EL (cell line): ENCODE measurements at places on chromosomes 6 and 20.

DNA sequence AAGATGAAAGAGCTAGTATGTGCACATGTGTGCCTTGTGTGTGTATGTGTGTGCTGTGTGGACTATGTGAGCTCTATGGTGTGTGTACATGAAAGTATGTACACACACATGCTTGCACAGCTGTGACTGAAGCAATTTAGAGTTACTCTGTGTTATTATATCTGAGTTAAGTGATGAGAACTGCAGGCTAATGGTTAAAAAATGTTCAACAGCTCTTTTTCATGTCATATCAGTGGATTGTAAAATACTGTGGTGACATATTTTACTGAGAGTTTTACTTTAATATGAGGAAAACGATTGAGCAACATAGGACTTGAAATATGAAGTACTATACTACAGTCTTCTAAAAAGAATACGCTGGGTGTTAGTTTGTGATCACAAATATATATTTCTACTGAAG is 195.7 kb upstream of the KCNK16 start:
- DNase-seq = no peak

- no peak for DNase-seq
These were observed 7.2 kb upstream of the PCIF1 start for GRCh38 chr20:45927071-45927878.

GRCh38 chr20:62590309-62591121 is 51.8 kb upstream of the SLCO4A1 start:
- DNase-seq = peak; percentile 86

DNA sequence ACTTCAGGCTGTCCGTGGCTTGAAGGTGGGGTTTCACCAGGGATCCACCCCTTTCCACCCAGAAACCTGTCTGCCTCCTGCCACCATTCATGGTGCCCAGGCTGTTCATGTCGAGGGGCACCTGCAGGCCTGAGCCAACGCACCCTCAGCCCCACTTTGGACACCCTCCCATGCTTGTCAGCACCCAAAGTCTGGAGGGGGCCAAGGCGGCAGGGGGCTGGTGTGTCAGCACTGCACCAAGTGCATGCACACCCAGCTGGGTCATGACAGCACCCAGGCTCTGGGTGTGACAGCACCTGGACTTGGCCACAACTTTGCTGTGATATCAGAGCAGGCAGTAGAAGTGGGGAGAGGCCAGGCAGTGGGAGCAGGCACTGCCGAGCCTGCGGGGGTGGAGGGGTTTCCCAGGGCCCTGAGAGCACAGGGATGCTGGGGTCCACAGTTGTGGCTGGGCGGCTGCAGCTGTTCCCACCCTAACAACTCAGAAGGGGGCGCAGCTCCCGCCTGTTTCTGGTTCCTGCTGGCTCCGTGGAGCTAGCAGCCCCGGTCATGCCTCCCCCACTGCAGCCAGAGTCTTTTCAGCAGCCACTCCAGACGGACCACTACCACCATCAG is 33.3 kb upstream of the GRM4 start:
- DNase-seq = no peak

- DNase-seq = peak; percentile 14
These were observed 207.0 kb downstream of the ANKRD60 start for GRCh38 chr20:58021481-58021880.

GRCh38 chr6:9783567-9783966 is 631.3 kb downstream of the TFAP2A start:
- no peak for DNase-seq

DNA sequence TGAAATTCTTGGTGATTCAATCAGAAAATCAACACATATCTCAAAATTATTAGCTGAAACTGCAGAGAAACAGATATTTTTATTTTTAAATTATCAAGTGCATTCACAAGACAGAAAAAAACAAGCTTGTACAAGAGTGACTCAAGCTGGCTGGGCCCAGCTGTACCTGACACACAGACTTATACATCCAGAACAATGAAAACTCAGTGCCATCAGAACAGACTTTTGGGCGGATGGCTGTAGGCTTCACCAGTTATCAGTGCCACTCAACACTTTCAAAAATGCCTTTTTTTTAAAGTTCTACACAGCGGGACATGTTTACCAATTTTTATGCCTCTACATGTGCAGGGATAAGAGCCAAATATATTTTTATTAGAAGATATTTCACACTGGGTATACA is 102.8 kb downstream of the MYB start:
- no peak for DNase-seq

- no peak for DNase-seq
These were observed 1426.6 kb downstream of the GRIK2 start for GRCh38 chr6:102820098-102820497.

DNA sequence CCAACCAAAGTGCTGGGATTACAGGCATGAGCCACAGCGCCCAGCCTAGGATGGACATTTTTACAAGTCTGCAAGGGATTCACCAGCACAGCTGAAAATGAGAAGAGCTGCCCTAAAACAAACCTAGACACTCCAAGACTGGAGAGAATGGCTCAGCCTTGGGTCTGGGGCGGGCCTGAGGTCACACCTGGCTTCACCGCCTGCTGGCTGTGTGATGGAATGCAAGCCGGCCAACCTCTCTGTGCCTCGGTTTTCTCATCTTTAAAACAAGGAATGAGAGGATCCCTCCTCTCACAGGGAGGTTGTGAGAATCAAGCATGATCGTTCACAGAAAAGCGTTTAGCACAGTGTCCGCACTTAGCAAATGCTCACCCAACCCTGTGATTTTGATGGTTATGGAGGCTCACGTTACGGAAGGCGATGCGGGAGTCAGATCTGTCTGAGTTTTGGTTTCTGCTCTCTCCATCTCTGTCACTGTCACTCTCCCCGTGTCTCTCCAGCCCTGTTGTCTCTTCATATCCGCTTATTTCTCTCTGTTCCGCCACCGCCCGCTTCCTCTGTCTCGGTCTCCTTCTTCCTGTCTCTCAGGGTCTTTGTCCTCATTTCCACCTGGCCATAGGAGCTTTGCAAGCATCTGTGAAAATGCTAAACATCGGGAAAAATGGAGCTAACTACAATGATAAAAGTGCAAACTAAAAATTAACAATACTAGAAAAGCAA is 47.6 kb downstream of the CEBPB start:
- no peak for DNase-seq
